Spinal cord (tissue), 10 donors: ENCODE measurements at places on chromosomes 7 and 10. TPM values are rescaled to one million over a fixed set of nuclear protein-coding genes. Genes with fewer than 3 reads are reported as not detected.

The NKX1-2 gene
- 0.79 TPM for total RNA-seq

The NUTM2E gene
- 0.88 TPM for total RNA-seq

The SFRP4 gene
- 78.4 TPM for total RNA-seq

The C7orf33 gene
- total RNA-seq = not detected

The TMEM130 gene
- 14.1 TPM for total RNA-seq

The EN2 gene
- total RNA-seq = not detected

The MYL10 gene
- total RNA-seq = not detected

The DRGX gene
- 3.4 TPM for total RNA-seq
